ENCODE measurements at places on chromosomes 7 and 10.
A peak's percentile ranks its signal among the peaks of the same experiment; 100 is the strongest.

DNA sequence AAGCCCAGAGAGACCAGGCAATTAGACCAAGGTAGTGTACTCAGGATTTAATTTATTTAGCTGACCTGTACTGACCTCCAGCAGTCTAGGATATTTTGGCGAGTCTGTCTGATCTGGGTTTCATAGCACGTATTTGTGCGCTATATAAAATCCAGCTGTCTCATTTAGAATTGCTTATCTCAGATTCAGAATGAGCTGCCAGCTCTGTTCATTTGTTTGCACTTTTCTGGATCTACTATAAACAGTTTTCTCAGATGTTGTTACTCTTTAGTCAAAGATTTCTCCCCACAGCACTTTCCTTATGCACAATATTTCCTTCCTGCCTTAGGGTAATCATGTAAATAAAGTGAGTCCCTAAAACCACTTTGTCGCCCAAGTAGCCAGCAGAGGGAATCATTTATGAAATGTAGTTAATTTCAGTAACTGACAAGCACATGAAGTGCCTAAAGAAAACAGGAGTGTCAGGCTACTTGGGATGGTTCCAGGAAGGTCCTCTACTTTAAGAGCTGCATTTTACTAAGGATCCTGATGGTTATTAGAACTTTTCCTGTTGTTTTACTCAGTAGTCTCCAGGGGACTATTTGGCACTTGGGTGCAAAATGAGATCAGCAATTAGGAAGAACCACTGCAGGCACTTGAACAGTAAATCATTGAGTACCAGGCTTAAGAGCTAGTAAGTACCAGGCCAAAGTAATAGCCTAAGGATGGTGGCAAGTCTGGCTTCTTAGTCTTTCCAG, 226.4 kb downstream of the TWIST1 start:
- no peak for DNase-seq

DNA sequence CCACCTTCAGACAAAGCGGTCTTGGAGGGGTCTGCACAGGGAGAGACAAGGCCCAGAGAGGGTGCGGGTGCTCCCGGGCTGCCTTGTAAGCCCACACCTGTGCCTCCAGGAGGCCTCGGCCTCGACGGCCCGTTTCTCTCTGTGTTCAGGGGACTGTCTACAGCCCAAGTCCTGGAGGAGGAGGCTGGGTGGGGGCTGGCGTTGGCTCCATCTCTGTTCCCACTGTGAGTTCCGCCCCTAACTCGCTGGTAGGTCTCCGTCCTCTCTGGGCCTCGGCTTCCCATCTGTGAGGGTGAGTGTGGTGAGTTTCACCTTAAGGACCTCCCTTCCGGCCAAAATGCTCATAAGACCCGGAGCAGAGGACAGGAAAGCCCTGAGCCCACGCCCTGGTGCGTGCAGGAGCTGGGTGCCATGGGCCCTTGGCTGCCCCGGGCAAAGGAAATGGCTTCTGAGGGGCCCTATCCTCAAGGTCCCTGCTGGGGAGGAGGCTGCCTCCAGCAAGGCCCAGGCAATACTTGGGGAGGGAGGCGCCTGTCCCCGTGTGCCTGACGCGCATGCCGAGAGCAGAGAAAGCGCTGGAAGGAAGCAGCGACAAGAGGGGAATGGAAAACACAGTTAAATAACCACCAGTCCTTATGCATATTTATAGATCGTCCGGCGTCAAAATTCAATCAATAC, 276.8 kb downstream of the ELFN1 start:
- DNase-seq = no peak

DNA sequence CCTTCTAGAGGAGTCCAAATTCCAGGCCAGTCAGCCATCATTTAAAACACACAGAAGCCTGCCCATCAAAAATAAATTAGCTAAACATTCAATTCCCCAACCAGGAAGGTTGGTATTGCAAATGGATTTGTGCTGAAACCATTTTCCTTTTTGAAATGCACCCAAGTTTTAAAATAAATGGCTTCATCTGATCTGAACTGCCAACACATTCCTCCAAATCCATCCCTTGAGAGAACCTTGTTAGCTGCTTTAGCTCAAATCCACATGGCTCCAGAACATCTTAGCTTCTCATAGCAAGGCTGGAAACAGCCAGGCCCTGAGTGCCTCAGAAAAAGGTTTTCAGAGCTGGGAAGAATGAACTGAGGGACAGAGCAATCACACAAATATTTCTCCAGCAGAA, 306.3 kb downstream of the FZD1 start:
- no peak for DNase-seq

GRCh38 chr7:92872701-92873100, 36.3 kb upstream of the CDK6 start:
- DNase-seq = no peak

- DNase-seq = no peak
Measured at GRCh38 chr10:1854271-1854670, 116.9 kb upstream of the ADARB2 start.

DNA sequence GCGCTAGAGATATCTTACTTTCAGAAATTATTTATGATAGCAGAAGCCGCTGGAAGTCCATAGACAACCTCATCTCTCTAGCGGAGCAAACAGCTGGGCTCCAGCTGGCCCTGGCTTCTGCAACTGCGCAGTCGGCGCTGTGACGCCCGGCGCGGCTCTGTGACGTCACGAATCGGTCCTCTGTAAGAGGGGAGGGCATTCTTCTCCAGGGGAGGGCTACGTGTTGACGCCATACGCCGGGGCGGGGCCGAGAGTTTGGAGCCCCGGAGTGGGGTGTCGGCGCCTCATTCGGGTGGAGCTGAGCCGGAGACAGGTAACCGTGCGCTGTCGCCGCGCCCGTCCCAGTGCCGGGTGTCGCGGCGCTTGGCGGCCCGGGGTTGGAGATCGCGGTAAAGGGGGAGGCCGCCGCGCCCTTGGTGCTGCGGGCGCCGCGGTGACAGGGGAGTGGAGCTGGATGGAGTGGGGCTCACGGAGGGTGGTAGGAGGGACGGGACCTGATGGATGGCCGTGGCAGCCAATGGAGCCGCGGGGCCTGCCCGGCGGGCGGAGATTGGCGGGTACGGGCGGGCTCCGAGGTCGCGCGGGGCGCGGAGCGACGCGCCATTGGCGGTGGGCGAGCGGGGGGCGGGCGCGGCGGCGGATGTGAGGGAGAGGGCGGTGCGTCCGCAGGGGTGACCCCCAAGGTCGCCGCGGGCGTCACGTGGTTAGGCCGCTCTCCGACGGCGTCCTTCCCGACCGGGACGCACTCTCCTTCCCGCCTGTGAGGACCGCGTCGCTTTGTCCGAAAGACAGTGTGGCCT, at the start of gene OGDH:
TSS of gene OGDH (plus strand) at position 287 of the 800 bp plus-strand sequence. CDS start 17,717 bp downstream, outside the sequence.
- peak; percentile 95 for DNase-seq

- DNase-seq = no peak
Measured at GRCh38 chr7:94654783-94655125, 1.2 kb downstream of the SGCE start.

- DNase-seq = peak; percentile 13
Measured at GRCh38 chr10:84783386-84783785, 455.0 kb downstream of the CCSER2 start.

DNA sequence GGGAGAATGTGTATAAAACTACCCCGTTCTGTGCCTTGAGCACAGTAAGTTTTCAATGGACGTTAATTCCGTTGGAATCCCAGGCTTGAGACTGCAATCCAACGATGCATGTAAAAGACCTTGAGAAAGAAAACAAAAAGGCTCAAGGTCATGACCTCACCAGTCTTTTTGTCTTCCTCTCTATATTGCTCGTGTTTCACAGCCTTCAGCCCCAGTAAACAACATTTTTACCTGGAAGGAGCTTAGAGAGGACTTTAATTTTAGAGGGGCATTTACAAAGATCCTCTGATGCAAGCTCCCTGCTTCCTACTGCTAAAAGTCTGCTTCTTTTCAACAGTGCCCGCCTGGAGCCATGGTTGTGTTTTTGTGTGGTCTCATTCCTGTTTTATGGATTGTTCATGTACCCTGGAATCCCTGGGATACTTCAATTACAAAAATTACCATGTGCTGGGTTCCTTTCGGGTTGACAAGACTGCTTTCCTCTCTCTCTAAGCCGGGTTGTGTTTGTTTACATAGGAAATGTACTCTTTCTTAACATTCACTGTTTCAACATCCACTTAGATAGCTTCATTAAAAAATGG, 320.1 kb upstream of the NFE2L3 start:
- peak; percentile 29 for DNase-seq

GRCh38 chr7:158976468-158976848, 120.1 kb downstream of the DYNC2I1 start:
- DNase-seq = no peak

- DNase-seq = no peak
Measured at GRCh38 chr7:132234711-132235110, 341.6 kb downstream of the PLXNA4 start.

DNA sequence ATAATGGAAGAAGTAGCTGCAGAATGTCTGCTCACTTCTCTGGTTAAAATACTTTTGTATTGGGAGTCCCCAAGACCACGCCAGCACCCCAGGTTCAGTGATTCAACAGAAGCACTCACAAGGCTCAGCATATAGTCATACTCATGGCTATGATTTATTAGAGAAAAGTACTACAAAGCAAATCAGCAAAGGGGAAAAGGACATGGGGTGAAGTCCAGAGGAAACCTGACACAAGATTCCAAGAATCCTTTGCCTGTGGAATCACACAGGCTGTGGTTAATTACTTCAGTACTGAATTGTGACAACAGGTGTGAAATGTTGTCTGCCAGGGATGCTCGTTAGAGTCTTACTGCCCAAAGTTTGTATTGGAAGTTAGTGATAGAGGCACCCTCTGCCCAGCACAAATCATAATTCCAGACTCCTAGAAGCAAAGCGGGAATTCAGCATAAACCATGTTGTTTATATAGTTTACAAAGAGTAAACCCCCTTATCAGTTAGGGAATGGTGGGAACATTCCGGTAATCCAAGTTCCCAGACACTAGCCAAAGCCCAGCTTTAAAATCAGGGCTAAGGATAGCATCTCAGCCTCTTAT, 79.4 kb downstream of the HYCC1 start:
- DNase-seq = no peak

- DNase-seq = no peak
Measured at GRCh38 chr10:61994405-61995219, 93.1 kb downstream of the ARID5B start.

GRCh38 chr7:117217106-117218035, 105.5 kb downstream of the WNT2 start:
- no peak for DNase-seq

- DNase-seq = no peak
Measured at GRCh38 chr7:118005026-118005425, 131.8 kb upstream of the CTTNBP2 start.

GRCh38 chr10:1064964-1065247, 8.7 kb downstream of the WDR37 start:
- DNase-seq = no peak

DNA sequence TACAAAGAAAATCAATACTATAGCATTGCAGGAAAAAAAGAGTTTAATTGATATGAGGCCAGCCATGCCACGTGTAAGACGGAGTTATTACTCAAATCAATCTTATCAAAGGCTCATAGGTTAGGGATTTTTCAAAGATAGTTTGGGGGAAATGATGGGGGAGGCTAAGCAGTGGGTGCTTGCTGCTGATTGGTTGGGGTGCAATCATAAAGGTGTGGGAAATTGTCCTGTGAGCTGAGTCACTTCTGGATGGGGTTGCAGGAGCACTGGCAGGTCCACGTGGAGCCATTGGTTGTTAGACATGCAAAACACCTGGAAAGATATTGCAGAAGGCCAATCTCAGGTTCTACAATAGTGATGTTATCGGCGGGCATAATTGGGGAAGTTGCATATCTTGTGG, 319.2 kb upstream of the COBL start:
- no peak for DNase-seq

DNA sequence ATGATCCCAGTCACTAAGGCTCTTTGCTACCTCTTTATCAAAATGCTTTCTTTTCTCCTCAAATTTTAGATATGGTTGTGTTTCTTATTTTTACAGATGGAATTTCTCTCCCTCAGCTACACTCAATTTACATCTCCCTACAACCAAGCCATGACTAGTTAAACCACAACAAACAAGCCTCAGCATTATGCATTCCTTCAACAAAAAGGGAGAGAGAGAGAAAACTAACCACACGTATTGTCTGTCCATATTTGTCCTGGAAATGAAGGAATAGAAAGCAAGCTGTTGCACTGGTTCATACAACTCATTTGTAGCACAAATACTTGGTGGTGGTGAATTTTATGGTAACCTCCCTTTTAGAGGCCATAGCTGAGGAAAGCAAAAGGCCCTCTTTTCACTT, 286.4 kb downstream of the AHR start:
- DNase-seq = no peak

GRCh38 chr10:77041636-77042258, 595.9 kb downstream of the KCNMA1 start:
- DNase-seq = no peak

Data from foreskin melanocyte (primary cell).